ENCODE measurements at places on chromosomes 1 and 21.

DNA sequence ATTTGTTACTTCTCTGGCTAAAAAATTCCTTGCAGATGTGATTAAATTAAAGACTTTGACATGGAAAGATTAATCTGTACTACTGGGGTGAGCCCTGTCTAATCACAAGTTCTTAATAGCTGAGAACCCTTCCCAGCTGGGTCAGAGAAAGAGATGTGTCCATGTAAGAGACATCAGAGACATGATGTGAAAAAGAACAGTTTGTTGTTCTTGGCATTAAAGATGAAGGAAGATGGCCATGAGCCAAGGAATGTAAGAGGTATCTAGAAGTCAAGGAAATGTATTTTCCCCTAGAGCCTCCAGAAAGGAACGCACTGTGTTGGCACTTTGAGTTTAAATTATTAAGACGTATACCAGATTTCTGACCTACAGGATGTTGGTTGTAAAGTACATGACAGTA lies 1271.5 kb upstream of the PRMT6 start:
- DNase-seq = no peak

- no peak for DNase-seq
Measured at GRCh38 chr1:236895665-236896387, 100.7 kb downstream of the MTR start.

DNA sequence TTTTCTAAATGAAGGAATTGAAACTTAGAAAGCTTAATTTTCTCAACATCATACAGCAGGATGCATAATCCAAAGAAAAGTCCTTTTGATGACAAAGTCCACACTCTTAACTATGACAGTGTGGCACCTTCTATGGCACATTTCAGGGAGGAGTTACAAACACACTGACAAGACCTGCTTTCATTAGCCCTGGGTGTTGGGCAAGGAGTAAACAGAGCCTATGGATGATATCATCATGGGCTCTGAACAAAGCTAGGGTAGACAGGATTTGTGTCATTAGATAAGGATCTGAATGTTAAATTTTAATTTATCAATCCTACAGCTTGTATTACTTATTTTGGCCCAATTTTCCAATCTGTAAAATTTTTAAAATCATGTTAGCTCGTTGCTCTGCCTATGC lies 62.6 kb upstream of the DENND1B start:
- no peak for DNase-seq

- DNase-seq = no peak
Measured at GRCh38 chr1:85199667-85200462, 951 bp downstream of the SYDE2 start.

- DNase-seq = no peak
Measured at GRCh38 chr1:178933709-178934490, 63.0 kb upstream of the ANGPTL1 start.

DNA sequence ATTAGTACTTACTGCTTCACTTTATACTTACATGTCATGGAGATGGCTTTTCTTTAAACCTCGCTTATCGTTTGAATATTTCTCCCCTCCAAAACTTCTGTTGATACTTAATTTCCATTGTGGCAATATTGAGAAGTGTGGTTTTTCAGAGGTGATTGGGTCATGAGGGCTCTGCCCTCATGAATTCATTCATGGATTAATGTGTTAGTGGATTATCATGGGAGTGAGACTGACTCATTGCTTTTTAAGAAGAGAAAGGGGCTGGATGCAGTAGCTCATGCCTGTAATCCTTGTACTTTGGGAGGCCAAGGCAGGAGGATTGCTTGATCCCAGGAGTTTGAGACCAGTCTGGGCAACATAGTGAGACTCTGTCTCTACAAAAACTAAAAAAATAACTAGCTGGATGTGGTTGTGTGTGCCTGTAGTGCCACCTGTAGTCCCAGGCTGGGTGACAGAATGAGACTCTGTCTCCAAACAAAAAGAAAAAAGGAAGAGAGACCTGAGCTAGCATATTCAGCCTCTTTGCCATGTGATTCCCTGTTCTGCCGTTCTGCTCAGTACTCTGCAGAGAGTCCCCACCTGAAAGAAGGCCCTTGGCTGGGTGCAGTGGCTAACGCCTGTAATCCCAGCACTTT lies 30.2 kb downstream of the RABGAP1L start:
- no peak for DNase-seq

DNA sequence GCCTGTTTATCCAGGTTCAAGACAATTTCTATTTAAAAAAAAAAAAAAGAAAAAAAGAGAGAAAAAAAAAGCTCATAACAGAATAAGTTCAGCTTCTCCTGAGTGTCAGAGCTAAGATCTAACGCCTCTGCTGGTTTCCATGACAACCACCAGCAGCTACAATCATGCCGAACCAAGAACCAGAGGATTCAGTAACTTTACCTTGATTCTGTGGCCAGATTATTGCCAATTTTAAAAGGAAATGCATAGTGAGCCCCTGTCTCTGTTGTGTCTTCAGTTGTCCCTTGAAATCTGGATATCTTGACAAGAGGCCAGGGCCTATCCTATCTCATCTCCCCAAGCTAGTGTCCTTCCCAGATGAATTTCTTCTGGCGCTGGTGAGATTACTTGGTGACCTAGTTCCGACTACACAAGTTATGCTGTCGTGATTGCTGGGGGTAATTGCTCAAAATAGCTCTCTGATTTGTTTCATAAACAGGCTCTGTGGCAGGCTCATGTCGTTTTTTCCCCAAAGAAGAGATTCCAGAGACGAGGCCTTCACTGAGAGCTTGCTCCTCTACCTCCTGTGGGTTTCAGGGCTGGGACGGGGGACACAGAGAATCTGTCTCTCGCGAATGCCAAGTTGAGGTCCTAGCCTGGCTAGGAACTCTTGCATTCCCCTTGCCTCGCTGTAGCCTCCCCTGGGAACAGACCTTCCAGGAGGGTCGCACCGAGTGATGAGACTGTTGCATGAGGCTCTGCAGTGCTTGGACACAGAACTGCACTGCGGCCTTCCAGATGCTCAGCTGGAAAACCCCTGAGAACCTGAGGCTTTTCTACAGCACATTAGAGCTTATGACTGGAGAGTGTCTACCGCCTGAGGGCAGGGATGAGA lies 32.4 kb upstream of the SCCPDH start:
- no peak for DNase-seq

GRCh38 chr1:963746-964525 lies 2.3 kb upstream of the PLEKHN1 start:
- DNase-seq = no peak

DNA sequence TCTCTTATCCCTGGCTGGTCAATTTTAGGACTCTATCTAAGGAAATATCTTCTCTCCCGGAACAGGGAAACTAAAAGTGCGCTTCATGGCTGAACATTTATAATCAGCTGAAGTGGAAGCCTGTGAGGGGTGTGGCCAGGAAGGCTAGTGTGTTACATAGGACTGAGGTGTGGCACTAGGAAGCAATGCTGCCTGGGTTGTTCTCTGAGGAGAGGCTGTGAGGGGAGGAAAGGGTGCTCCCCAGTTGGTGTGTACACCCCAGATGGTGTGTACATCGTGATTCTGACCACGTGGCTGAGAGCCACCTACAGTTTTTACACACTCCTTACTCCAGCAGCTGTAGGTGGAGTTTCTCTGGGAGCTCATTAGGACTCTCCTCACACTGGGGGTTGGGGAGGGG lies 16.3 kb downstream of the NTPCR start:
- DNase-seq = no peak

DNA sequence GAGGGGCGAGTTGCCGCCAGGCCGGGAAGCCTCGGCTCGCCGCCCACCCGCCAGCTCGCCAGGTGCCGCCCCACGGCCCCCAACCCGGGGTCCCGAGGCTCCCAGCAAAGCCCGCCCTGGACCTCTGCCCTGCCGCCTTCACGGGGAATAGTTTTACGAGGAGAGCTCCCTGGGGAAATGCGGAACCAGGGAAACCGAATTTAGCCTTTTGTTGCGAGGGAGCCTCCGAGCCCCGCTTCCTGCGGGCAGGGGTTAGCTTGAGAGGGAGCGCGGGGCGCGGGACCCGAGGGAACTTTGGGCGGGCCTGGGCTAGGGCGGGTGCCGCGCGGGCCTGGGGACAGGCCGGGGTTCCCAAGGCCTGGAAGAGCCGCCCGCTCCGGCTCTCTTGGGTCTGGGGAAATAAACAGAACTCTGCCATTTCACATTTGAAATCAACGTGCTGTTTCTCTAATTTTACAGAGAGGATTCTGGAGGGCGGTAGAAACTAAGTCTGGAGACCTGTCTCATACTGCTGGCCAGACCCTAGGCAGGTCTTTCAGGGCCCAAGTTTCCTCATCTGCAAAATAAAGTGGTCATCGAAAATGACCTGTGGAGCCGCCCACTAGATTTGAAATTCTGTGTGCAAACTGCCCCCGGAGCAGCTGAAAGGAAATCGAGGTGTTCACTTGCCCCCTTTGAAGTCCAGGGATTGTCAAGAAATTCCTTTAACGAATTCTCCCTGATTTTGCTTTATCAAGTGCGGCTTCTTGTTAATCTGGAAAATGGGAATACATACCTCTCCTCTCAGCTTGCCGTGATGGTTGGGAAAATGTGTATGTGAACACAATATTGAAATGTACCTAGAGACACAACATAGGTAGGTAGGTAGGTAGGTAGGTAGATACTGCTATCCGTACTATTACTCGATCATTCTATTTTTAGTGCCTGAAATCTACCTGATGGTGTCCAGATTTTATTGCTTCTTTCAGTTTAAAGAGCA lies 749 bp upstream of the GLUL start:
- DNase-seq = no peak

GRCh38 chr1:154607609-154608396 lies at the start of gene ADAR:
TSS of gene ADAR (minus strand) at chr1:154608186. CDS start at chr1:154608006, 180 bp downstream.
- no peak for DNase-seq

GRCh38 chr1:60229821-60230220 lies 156.3 kb upstream of the C1orf87 start:
- no peak for DNase-seq

DNA sequence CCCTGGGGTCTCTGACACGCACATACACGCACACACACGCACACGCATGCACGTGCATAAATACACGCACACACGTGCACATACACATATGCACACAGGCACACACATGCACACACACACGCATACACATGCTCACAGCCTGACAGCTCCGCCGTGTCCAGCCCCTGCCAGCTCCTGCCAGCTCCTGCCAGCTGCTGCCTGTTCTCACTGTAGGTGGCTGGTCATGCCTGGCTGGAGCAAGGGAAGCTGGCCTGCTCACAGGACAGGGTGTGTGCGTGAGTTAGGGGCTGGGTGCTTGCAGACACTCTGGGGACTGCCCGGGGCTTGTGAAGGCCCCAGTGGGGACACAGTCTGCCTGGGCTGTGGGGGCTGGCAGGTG lies 4.9 kb downstream of the PLCH2 start:
- DNase-seq = no peak

DNA sequence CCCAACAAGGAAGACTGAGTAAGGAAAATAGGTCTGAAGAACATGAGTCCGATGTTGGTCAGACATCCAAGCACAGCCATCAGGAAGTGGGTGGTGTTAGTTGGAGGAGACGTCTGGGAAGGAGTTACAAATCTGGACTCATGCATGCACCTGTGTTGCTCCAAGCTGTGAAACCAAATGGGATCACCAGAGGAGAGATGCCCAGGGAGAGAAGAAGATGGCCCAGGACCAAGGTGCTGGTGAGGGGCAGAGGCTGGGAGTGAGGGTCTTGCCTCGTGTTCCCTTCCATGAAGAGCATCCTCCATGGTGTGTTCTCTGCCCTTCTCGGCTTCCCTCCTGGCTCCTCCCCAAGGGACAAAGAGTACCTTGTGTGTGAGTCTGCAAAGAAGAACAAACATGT lies 405.6 kb downstream of the NPHP4 start:
- DNase-seq = no peak

GRCh38 chr1:156767879-156768604 lies 707 bp downstream of the PRCC start:
- DNase-seq = no peak

- DNase-seq = no peak
Measured at GRCh38 chr1:183069562-183070216, 46.5 kb downstream of the LAMC1 start.

DNA sequence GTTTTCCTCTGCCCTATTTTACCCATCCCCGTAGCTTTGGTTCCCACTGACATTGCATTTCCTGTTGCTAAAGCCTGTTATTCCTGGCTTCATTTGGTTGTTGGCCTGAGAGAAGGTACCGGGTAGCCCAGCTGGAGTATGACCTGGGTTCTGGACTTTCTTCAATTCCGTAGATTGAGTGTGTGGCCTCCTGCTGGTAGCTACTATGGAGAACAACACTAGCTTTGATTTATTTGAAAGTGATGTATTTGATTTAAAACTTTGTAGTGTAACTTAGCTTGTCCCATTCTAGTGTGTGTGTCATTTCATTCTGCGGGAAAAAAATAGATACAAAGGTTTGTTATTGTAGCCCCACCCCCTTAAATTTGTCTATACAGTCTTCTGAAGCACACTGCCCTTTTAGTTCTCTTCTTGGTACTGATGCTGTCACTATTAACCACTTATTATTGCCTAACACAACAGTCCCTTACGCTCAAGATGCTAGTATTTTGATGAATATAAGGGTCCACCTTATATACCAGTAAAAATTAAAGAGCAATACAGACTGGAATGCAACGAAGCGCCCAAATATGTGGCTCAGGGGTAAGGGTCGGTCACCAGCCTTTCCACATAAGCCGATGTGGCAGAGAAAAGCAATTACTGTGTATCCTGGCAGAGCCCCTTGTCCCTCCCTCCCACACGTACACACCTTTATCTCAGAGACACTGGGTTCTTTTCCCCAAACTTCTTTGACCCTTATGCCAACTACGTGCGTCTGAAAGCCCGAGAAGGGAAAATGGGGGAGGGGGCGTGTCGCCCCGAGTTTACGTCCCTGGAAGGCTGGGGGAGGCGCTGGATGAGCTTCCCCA lies 643 bp upstream of the MOV10 start:
- no peak for DNase-seq

GRCh38 chr1:15465674-15466073 lies 9.1 kb downstream of the CELA2A start:
- DNase-seq = no peak

DNA sequence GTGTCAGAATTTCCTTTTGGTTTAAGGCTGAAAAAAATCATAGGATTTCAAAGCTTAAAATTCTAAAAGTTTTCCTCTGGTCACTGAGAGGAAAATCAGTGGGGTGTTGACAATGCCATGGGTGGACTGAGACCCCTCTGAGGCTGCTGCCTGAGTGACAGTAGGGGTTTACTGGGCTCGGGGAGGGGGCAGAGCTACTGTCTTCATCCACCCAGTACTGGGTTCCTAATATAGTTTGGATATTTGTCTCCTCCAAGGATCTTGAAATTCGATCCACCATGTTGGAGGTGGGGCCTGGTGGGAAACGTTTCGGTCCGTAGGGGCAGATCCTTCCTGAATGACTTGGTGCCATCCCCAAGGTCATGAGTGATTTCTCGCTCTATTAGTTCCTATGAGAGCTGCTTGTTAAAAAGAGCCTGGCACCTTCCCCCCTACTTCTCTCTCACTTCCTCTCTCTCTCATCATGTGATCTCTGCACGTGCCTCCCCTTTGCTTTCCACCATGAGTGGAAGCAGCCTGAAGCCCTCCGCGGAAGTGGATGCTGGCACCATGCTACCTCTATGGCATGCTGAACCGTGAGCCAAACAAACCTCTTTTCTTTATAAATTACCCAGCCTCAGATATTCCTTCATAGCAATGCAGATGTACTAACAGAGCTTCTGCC lies 72.3 kb downstream of the MAP10 start:
- DNase-seq = no peak

GRCh38 chr1:153677718-153678518 lies 570 bp upstream of the NPR1 start:
- no peak for DNase-seq

- DNase-seq = no peak
Measured at GRCh38 chr1:54248966-54249365, 49.0 kb downstream of the MRPL37 start.

- DNase-seq = no peak
Measured at GRCh38 chr1:3483801-3484444, 29.5 kb downstream of the ARHGEF16 start.

GRCh38 chr21:31236528-31236927 lies 107.5 kb downstream of the TIAM1 start:
- DNase-seq = no peak
